SW480 (cell line): ENCODE measurements at places on chromosomes 7 and 10.
A peak's percentile ranks its signal among the peaks of the same experiment; 100 is the strongest.

DNA sequence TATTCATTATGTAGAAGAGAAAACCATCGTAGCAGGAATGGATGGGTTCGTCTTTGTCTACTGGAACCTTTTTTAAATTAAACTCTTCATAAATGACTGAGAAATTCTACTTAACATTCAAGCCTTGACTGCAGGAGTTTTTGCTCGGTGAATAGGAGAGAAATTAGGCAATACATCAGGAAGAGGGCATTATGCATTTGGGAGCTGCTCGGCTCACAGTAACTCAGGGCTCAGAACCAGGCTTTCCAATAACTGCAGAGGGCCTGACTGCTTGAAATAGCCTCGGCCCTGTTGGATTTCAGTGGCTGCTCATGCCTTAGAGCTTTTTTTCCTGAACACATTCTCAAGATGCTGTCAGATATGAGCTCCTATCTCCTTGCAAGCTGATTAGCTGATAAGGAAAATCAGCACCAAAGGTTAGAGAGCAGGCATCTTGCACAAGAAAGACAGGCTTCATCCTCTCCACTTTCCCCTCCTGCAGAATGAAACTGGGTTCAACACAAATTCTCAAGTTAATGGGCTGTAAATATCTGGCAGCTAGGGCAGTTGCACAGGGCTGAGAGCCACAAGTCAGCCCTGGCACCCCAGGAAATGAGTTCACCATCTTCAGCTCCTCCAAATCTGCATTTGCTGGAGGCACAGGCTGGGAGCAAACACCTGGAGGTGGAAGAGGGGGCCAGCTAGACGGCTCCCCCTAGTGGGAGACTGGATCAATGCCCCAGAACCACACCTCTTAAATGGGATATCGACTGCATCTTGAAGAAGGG is 24.3 kb downstream of the TECTB start:
- DNase-seq, result peak; percentile 29

DNA sequence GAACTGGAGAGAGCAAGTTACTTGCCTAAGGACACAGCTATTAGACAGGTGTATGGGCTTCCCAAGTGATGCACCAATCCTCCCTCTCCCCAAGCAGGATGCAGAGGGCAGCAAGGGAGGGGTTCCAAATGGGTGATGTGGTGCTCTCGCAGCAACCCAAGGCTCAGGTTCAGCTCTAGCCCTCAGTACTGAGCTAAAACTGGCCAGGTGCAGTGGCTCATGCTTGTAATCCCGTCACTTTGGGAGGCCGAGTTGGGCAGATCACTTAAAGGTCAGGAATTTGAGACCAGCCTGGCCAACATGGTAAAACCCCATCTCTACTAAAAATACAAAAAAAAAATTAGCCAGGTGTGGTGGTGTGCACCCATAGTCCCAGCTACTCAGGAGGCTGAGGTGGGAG is 40.7 kb downstream of the GPRIN2 start:
- DNase-seq, result no peak

GRCh38 chr10:102368077-102368476 is 27.4 kb upstream of the NFKB2 start:
- DNase-seq, result no peak

DNA sequence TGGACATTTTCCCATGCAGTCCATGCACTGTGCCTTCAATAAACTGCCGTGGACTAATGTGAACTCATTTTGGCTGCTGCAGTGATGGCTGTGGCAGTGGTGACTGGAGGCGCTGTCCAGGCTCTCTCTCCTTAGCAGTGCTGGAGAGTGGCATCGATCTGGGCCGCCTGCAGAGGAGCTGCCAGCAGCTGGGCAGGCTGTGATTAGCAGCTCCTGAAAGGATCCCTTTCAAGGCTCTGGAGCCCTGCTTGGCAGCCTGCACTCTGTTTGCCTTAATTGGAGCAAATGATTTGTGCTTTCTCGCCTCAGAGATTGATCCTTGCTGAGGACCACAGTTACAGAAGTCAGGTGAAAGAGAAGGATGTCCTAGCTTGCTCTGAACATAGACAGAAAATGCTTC is 130.1 kb upstream of the VWC2 start:
- no peak for DNase-seq

DNA sequence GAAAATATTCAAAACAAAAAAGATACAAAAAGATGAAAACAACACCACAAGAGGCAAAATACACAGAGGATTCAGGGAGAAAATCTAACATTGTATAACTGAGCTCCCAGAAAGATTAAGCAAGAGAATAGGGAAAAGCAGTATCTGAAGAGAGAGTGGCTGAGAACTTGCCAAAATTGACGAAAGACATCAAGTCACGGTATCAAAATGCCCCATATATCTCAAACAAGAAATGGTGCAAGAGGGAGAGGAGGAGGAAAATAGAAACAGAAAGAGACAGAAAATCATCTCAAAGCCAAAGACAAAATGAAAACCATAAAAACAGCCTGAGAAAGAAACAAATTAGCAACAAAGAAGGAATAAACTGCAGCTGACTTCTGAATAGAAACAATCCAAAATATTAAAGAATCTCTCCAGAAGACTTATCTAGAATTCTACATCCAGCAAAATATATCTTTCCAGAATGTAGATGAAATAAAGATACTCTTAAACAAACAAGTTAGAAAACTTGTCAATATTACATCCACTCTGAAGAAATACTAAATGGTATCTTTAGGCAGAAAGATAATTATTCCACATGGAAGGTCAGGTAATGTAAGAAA is 5.5 kb downstream of the USP6NL start:
- no peak for DNase-seq

GRCh38 chr10:130715686-130716670 is 579.8 kb downstream of the GLRX3 start:
- no peak for DNase-seq

- DNase-seq, result no peak
Measured at GRCh38 chr10:89362929-89363328, 14.9 kb upstream of the IFIT1B start.

DNA sequence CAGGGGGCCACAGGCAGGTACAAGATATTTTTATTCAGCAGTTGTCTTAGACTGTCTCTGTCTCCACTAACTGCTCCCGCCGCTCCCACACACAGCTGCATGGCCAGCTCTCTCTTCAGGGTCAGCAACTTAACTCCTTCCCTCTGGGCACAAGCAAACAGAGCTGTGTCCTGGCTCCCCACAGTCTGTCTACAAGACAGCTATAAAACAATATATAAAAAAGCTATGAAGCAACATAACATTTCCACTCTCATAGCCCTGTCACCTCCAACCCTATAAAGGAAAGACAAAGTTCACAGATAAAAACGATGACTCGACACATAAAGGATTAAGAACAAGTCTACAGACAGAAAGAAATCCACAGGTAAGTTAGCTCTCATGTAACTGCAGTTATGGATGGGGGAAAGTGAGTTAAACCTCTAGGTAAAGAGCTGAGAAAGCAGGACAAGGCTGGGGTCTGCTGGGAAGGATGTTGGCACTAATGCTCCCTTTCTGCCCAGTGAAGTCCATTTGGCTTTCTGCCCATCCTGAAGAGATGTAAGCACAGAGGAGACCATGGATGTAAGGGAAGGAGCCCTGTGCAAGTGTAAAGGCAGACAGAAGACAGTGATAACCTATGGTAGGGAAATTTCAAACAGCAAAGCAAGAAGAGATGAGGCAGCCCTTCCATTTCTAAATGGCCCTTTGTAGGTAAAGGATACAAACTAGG is 27.0 kb downstream of the RAPGEF5 start:
- DNase-seq, result no peak

DNA sequence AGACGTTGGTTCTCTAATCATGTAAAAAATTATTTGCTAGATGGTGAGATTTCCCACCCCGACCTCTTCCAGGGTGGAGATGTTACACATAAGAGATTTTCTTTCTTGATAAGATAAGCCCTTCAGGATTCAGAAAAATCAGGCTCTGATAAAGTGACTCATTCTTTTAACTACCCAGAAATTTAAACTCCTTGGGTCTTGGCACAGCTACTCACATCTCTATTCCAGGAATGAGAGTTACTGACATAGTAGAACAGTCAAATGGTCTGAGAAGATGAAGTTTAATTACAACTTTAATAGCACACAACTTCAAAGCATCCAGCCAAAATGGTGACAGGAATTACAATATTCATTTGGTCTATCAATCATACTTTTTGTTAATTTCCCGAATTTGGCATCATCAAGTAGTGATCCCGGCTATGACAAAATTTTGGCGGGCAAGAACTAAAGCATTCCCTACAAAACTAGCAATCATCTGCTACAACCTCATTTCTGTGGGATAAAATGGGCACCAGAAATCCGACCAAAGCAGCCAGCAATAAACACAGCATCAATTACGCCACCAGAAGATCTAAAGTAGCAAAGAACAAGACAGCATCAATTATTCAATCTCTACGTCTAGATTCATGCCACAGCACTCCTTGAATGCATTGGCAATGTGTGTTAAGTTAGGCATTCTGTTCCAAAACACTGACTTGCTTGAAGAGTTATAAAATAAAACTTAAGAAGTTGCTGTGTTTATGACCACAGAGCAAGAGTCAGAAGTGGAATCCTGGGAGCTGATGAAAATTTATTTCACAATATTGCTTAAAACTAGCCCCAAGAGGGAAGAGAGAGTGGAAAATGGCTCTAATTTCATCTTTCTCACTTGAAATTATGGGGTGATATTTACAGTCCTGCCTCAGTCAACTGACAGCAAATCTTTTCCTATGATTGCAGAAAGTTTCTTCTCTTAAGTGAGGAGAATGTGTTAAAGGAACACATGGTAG is 565.7 kb upstream of the ANKRD30A start:
- no peak for DNase-seq

- DNase-seq, result no peak
Measured at GRCh38 chr7:25118048-25118753, 6.9 kb downstream of the CYCS start.

DNA sequence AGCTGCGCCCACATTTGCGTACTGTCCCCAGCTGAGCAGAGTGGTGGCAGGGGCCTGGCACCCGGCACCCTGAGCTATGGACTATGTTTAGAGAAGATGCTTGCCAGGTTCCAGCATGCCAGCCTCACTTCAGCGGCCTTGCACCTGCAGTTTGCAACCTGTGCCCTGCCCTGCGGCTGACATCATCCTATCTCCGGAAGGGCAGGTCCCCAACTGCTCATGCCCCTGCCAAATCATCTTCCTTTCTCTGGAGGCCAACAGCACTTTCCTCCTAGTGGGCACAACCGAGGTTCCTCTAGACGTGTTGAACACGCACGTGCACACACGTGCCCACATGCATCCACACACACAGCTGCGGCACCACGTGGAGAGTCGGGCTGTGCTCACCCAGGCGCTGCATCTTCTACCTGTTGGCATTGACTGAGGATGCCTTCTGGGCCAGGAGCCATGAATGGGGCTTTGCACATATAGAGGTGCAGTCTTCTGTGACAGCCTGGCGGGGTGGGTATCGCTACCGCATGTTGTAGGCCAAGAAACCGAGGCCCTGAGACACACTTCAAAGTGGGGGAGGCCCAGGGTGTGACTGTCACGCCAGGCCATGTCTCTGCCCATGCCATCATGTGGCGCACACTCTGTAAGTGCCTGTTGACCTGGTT is 24.5 kb downstream of the CNPY1 start:
- DNase-seq, result no peak

DNA sequence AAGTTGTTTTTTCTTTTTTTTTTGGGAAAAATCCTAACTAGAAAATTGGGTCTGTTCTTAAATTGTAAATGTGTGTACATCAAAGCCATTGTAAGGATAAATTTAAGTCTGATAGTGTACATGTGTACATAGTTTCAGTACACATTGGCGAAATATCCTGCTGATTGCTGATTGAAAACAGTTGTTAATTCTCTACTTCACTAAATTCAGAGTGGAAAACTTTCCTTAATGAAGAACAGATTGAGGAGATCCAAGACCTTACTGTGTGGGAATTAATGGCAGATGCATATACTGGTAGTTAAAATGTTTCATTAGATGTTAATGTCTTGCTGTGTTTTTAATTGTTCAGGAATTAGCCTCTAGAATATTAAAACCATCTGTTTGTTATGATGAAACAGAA is 506.0 kb downstream of the AUTS2 start:
- no peak for DNase-seq
